Astrocyte of the hippocampus (primary cell): ENCODE measurements at places on chromosomes 11 and 22.
A peak's percentile ranks its signal among the peaks of the same experiment; 100 is the strongest.

DNA sequence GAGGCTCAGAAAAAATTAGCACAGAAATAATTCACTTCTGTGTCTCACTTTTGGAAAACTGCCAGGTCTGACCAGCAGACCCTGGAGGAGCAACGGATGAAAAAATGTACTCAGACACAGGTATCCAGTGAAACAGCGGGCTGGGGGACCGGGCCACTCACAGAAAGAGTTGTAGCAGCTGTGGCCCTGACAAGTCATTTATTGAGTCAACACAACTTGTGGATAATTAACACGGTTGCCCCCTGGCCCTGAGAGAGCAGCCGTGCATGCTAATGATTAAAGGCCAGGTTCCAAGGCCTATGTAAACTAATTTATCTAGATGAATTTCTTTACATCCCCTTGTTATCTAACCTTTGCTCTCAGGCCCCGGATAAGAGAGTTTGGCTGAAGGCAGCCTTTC lies 131.3 kb downstream of the AASDHPPT start:
- DNase-seq: no peak

- peak; percentile 48 for DNase-seq
Observed at GRCh38 chr22:29158546-29158945, 47.1 kb upstream of the EMID1 start.

DNA sequence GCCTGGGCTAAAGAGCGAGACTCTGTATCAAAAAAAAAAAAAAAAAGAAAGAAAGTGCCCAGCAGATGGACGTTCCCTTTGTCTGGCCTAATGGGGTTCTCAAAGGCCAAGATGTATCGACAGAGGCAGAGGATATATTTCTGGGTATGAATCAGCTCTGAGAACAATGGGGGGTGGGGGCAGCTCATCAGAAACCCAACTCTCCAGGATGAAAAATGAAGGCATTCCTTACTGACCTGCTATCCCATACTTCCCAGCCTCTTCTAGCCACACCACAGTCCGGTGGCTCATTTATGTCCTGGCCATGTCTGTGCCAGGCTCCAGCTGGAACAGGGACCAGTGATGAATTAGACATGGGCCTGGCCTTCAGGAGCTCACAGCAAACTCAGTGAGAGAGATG lies 15.2 kb upstream of the POLD3 start:
- no peak for DNase-seq

DNA sequence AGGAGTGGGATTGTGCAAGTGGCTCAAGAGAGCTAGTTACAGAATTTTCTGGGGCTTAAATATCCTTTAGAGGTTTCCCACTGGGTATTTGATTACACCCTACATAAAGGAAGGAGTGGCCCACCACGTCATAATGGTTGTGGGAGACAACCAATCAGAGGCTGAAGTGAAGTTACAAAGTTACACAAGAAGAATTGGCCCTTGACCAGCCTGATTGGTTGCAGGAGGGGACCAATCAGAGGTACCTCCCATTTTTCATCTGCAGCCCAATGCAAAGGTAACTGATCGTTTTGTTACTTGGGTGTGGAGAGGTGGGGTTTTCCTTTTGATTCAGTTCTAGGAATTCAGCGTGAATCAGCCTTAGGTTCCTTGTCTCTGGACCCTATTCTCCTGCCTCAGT lies 430.5 kb upstream of the FAT3 start:
- no peak for DNase-seq

DNA sequence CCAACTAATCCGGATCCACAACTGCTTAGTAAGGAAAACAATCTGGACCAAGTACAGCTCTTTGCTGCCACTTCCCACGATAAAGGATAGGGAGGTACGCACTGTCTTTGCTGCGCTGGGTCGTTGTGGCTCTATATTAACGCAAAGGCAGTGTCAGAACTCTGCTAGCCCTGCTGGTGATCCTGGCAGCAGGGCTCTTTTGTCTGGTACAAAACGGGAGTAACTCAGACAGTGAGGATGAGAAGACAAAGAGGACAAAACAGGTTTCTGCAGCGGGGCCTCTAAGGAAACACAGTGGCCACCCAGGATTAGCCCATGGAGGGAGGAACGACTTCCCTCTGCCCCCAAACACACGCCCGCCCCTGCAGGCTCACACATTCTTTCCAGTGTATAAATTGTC lies 26.1 kb downstream of the GAL start:
- no peak for DNase-seq

GRCh38 chr11:67283481-67283963 lies 5.6 kb upstream of the ANKRD13D start:
- DNase-seq: no peak

GRCh38 chr22:38697425-38698089 lies 3.2 kb downstream of the JOSD1 start:
- peak; percentile 70 for DNase-seq

DNA sequence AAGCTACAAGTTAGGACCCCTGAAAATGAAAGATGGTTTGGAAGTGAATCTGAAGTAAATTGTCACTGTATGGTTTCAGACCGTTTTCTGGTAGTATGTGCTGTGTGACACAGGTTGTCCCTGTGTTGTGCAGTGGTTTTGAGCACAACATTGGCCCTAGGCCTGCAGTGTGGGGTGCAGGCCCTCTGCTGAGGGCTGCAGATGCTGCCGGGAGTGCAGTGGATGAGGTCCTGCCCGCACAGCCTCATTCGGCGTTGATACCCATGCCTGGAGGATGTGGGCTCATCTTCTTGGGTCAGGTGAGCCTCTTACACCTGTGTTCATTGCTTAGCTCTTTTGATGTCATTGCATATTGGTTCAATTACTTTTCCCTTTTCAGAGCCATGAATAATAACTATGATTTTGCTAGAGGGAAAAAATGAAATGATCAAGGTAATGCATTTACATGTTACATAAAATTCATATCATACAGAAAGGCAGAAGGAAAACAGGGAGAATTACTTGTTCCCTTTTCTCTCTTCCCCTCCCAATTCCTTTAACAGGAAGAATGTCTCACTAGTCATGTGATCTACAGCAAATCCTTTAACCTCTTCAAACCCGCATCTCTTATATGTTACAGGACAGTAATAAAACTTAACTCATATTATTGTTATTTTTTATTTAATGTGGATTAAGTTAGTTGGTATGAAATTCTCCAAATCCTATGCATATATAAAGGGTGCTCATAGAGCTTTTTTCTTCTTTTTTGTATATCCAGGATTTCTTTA lies 48.7 kb downstream of the PTPRJ start:
- no peak for DNase-seq

DNA sequence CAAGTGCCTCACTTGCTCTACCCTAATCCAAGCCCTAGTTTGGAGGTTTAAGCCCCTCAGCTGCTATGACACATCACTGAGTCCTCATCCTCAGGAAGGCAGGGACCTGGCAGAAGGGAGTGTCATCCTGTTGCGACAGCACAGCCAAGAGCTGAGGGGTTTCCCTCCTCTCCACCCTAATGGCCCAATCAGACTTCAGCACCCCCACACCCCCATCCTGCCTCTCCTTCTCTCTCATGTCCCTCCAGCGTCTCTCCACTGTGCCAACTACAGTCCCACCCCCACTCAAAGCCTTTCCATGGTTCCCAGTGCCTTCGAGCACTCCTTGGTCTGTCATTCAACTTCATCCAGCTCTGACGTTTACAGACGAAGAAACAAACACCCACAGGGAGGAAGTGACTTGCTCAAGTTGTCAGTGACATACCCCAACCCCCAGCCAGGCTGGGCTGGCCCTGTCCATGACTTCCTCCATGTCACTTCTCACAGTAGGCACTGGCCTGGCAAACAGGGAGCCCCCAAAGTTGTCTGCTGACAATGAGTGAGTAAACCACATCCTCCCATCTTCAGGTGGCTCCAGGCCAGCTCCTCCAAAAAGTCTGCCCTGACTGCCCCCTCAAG lies 15.6 kb downstream of the ARAP1 start:
- peak; percentile 31 for DNase-seq

DNA sequence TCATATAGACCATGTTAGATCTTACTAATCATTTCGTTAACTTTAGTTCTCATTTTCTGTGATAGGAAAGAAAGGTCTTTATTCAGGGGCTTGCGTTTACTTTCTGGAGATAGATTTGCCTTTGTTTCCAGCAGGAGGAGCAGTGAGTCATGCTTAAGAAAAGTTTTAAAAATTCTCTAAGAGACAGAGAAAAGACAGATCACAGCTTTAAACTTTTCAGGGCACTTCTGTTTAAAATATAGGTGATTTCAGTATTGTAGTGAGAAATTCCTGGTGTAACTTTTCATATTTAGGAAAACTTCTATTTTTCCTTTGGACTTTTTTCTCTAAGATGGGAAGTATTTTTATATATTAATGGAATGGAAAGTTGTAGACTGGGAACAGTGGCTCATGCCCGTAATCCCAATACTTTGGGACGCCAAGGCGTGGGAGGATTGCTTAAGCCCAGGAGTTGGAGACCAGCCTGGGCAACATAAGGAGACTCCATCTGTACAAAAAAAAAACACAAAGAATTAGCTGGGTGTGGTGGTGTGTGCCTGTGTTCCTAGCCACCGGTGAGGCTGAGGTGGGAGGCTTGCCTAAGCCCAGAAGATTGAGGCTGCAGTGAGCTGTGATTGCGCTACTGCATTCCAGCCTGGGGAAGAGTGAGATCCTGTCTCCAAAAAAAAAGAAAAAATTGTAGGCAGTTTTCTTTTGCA lies 60.3 kb downstream of the ATXN10 start:
- DNase-seq: peak; percentile 63

DNA sequence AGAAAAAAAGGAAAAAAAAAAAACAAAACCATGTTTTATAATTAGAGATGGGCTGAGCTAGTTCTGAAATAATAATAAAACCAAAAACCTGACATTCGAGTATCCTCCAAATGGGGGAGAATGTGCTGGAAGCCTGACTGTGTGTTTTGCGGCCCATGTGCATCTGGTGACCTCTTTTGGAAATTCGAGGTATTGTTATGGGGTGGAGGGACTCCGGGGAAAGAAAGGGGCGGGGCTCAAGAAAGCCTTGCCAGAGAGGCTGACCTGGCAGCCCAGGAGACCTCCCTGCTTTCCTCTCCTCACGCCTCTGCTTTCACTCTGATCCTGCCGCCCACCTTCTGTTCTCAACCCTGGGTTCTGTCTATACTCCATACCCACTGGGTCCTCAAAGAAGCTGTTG lies 72.9 kb downstream of the CTTN start:
- DNase-seq: no peak

- DNase-seq: peak; percentile 80
Observed at GRCh38 chr22:20080776-20081654, 974 bp downstream of the DGCR8 start.

DNA sequence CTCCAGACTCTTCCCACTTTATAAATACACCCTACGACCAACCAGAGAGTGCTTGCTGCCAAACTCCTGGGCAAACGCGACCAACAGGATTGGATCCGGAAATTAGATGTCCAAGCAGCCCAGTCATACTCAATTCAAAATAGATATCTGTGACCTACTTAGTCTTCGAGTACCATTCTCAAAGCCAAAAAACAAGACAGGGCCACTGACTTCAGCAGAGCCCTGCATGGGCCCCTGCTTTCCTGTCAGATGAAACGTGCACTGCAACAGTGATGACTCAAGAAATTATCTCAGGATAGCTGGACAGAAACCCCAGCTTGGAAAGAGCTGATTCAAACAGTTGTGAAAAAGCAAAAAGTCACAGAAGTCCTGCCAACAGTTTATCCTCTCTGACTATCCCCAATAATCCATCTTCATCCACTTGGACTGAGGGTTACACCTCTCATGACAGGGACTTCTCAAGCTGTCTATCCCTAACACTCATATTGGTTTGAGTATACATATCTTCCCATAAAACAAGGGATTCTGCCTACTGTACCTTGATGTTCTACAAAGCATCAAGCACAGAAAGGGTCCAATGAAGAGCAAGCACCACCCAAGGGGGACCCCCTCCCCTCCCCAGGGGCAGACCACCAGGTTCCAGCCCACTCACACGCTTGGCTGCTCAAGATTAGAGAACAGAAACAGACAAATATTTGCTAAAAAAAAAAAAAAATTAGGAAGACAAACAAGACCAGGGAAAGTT lies 17.4 kb downstream of the SMCO4 start:
- peak; percentile 28 for DNase-seq

- DNase-seq: peak; percentile 2
Observed at GRCh38 chr11:28584992-28585391, 476.8 kb downstream of the METTL15 start.

GRCh38 chr11:113514856-113515255 lies 39.7 kb upstream of the DRD2 start:
- no peak for DNase-seq

- no peak for DNase-seq
Observed at GRCh38 chr11:62923601-62924411, 2.6 kb upstream of the CHRM1 start.

GRCh38 chr11:10350334-10350733 lies 45.5 kb downstream of the ADM start:
- peak; percentile 72 for DNase-seq

- no peak for DNase-seq
Observed at GRCh38 chr22:38352436-38352835, 35.2 kb upstream of the CSNK1E start.

DNA sequence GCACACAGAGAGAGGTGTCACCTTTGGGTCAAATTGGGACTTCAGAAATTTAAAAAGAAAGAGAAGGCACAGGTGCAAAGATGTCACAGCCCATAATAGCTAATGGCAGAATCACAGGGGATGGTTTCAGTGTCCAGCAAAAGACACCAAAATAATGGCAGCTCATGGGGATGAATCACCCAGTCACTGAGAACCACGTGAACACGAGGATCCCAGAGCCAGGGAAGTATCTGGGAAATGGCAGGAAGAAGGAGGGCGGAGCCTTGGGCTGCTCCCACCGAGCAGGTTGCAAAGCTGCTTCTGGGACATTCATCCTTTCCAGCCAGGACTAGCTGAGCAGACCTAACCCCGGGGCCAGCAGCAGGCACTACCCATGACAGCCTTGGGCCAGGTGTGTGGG lies 45.6 kb downstream of the TRMU start:
- peak; percentile 30 for DNase-seq

GRCh38 chr11:58739725-58740430 lies 8.1 kb upstream of the GLYAT start:
- peak; percentile 56 for DNase-seq

DNA sequence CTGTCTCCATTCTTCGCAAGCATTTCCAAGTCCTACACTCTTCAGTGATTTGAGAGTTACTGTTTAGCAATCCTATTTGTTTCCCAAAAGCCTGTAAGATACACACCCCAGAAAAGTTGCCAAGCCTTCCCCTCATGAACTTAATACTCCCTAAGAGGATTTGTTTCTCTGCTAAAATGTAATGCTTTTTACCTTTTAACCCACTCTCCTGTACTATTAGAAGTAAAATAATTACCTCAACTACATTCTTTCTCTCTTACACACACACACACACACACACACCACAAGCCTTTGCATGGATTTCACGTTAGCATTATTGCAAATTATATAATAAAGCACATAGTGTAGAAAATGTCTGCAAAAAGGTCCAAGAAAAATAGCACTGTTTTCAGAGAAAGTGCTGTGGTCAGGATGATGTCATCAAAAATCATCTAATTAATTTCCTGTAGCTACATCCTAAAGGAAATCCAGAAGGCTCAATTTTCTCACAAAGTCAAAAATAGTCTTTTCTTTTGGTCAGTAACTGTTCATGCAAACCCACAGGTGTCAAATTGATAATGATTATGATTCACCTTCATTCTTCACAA lies 364.1 kb upstream of the PITPNB start:
- DNase-seq: peak; percentile 58

DNA sequence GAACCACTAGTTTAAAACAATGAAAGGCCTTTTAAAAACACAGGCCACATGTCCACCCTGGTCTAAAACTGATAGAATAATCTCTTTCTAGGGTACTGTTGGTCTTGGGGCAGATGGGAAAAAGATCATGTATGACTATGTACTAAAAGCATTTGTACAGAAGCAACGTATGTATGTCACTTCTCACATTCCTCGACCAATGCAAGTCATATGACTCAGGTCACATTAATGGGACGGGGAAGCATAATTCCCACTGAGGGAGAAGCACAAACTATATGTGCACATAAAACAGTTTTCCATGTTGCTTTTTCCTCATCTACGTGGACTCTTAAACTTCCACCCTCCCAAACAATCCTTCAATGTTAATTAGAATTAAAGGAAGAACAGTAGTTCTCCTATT lies 32.2 kb upstream of the GAB2 start:
- DNase-seq: no peak
